HTR-8/SVneo (cell line): ENCODE measurements at places on chromosomes 7 and 10.

GRCh38 chr7:147894271-147894670 lies 696.3 kb upstream of the C7orf33 start:
- no peak for DNase-seq

- no peak for DNase-seq
Measured at GRCh38 chr10:16505161-16505560, 16.5 kb downstream of the C1QL3 start.

DNA sequence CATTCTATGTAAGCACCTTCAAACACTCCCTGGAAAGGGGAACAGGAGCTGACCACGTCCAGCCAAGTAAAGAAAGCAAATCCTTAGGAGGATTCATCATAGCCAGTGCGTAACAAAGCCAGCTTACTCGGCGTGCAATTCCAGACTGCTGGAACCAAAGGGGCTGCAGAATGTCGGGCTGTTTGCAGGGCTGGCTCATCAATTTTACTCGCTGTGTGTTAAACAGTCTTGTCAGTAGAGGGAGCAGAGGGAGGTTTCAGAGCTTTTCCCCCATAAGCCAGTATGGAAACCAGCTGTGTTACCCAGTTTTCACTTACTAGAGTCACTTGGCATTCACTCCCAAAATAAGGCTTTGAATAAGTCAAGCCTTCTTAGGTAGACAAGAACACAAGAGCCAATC lies 127.1 kb downstream of the KMT2E start:
- peak; percentile 18 for DNase-seq

DNA sequence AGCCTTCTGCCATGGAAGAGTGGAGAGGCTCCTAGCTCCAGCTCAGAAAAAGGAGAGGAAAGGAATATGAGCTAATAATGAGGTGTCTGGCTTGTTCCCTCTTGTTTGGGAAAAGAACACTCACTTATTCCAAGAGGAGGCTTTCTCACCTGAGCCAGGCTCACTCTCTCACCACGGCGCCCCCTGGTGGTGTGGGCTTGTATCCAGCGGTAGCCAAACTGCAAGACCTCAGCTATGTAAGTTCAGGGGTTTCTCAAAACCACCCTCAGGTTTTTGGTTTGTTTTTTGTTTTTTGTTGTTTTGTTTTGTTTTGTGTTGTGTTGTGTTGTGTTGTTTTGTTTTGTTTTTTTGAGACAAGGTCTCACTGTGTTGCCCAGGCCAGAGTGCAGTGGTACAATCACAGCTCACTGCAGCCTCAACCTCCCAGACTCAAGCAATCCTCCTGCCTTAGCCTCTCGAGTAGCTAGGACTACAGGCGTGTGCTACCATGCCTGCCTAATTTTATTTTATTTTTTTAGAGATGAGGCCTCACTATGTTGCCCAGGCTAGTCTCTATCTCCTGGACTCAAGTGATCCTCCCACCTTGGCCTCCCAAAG lies 124.0 kb downstream of the TMEM130 start:
- peak; percentile 65 for DNase-seq

- no peak for DNase-seq
Measured at GRCh38 chr7:77313085-77313484, 103.1 kb downstream of the GSAP start.

GRCh38 chr7:24406053-24406788 lies 122.2 kb downstream of the NPY start:
- DNase-seq, result no peak

DNA sequence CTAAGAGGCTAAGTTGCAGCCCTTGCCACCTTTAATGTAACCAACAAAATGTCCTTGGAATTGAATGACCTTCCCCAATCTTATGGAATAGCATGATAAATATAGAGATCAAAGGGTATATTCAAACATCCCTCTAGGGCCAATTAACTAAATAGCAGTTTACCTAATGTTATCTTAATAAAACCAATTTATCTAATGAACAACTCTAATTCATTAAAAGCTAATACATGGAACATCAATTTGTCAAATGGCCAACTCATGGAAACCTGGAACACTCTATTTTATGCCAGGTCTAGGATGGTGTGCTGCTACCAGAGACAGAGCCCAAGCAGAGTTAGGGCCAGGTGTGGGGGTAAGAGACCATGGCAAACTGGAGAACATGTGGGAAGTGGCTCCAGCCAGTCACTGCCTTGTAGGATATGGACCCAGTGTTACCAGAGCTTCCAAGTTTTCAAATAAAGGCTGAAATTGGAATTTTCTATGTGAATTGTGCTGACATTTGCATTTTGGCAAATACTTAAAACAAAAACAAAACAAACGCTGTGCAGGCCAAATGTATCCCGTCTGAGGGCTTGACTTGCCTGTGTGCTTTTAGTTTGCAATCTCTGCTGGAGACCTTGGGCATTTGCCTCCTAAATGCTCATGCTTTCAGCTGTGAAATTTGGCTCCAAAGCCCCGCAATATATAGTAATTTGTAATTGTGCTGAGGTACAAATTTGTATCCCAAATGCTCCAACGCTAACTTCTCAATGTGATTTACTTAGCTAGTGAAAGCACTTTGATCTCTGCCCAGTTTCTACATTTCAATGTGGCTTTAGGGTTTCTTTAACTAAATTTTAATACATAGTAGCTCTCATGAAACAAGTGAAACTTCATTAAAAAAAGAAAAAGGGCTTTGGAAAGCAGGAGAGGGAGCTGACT lies 55.1 kb downstream of the CPED1 start:
- no peak for DNase-seq

- DNase-seq, result no peak
Measured at GRCh38 chr10:30555465-30555864, 74.1 kb downstream of the LYZL2 start.

DNA sequence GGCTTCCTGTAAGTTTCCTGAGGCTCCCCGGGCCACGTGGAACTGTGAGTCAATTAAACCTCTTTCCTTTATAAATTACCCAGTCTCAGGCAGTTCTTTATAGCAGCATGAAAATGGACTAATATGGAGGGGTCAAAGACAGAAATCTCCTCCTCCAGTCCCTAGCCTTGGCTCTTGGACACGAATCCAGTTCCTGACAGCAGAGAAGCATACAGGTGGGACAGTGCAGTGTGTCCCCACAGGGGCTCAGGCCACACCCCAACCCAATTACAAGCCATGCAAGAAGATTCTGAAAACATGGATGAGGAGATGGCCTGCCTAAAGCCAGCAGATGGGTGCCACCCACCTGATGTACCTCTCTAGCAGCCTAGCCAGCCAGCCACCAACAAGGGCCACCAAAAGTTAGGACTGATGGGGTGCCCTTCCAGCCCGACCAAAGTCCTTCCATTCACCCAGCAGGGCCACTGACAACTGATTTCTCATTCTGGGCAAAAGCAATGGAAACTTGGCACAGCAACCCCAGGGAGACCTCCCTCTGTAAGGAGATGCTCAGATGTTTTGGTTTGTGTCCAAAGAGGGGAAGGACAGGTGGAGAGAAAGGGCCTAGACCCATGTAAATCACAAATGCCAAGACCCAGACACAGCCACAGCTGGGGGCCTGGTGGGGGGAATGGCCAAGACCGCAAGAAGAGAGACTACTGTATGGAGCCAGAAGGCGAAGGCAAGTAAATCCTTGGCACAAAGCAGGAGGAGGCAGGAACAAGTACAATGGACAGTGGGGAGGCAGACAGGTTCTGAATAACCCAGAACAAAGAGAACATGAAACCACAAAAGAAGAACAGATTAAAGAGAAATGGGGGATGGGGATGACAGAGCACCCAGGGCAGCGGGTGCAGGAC lies 13.6 kb downstream of the GPRIN2 start:
- DNase-seq, result no peak

DNA sequence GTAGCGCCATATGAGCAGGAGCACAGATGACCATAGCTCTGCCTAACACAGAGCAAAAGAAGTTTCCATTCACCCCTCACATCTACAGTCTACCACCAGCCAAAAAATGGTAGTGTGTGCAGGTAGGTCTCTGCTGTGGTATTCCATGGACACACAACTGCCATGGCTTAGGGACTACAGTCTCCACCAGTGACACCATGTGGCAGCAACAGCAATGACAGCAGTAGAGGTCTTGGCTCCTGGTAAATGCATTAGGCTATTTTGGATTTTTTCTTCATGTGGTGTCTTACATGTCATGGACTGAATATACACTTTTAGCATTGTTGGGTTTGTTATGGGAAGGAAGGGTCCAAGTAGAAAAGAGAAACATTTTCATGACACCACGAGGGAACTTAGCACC lies 70.1 kb upstream of the CABCOCO1 start:
- no peak for DNase-seq
